Dermis blood vessel endothelial cell (primary cell): ENCODE measurements at places on chromosomes 5 and 9.

DNA sequence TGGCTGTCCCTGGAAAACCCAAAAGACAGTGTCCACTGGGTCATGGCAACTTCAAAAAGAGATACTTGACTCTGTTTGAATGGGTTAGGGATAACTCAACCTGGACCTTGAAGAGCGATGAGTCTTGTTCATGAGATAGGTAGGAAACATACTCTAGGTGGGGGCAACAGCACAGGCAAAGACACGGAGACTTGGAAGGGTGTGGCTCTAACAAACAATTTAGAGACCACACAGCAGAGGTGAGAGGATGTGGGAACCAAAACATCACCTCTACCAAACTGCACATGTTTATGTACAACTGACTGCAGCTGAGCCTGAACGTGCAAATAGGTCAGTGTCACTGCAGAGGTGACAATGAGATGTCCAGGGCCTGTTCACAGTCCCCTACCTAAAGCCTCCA lies 247.7 kb upstream of the ADRA1B start:
- DNase-seq = no peak

DNA sequence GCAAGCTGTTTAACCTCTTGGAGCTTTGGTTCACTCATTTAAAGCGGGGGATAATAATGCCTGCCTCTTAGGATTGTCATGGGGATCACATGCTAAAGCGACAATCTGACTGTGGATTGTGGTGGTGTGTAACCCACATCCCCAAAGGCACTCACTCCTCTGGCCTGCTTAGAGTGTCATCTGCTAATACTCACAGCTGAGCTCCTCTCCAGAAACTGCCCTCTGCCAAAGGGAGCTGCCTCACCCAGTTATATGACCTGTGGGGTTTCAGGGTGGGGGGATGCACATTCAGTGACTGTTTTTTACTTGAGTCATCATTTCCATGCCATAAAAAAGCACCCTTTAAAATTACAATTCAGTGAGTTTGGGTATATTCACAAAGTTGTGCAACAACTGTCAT lies 110.0 kb upstream of the SPOCK1 start:
- DNase-seq = no peak

- no peak for DNase-seq
These were observed 14.1 kb downstream of the HSPB3 start for GRCh38 chr5:54469622-54470021.

- no peak for DNase-seq
These were observed at the start of gene SLC28A3 for GRCh38 chr9:84340535-84340934. SLC28A3 (minus strand) TSS chr9:84340758; CDS start chr9:84340633, 125 bp downstream.

GRCh38 chr9:110179734-110180133 lies 28.2 kb downstream of the C9orf152 start:
- DNase-seq = no peak
